ENCODE measurements at places on chromosomes 1 and 21. TPM values are rescaled to one million over a fixed set of nuclear protein-coding genes. Genes with fewer than 3 reads are reported as not detected.

- H3K4me1 ChIP-seq = no peaks in the 10 kb centered on the region
- H3K27me3 ChIP-seq = no peaks in the 10 kb centered on the region
These were observed 147.1 kb downstream of the PGBD5 start for GRCh38 chr1:230278871-230279582.

GRCh38 chr21:40886931-40887330, 40.0 kb upstream of the DSCAM start:
- no peaks in the 10 kb centered on the region for H3K36me3 ChIP-seq
- no peak overlapping the region for H3K27ac ChIP-seq
- H3K4me1 ChIP-seq = no peaks in the 10 kb centered on the region
- DNase-seq = no peak
- no peak overlapping the region for H3K4me3 ChIP-seq

DNA sequence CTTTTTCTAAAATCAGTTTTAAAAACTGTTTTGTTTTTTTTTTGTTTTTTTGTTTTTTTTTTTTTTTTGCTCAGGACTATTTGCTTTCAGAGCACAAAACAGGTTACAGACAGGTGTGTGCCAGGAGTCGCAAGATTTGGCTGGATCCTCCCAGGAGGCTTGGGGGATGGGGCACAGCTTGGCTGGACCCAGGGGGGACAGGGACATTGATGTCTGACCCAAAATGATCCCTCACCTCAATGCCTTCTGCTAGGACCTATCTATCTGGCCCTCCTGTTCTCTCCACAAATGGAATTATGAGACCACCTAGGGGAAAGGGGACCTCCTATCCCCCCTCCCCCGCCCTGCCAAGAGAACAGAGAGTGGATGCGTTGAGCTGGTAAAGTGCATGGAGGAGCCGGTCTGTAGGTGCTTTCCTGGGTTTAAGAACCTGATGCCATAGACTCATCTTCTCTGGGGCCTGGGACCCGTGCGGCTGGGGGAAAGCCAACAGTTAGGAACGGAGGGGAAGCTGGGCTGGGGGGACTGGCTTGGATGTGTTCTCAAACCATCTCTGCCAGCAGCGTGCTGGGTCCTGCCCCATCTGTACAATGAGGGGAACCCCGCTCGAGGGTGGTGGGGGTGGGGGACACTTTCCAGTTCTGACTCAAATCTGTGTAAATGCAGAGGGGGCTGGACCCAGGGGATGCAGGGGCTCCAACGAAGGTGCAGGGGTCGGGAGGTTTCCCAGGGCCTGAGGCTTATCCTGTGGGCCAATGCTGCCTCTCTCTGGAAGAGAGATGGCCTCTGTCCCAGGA, 28.9 kb downstream of the RUNX3 start:
- DNase-seq = no peak
- no peaks in the 10 kb centered on the region for H3K36me3 ChIP-seq
- no peak overlapping the region for H3K27ac ChIP-seq
- H3K4me1 ChIP-seq = peaks cover 4% of the 10 kb centered on the region
- H3K4me3 ChIP-seq = no peak overlapping the region

- H3K36me3 ChIP-seq = no peaks in the 10 kb centered on the region
- DNase-seq = no peak
- H3K4me1 ChIP-seq = no peaks in the 10 kb centered on the region
- H3K4me3 ChIP-seq = no peak overlapping the region
- no peaks in the 10 kb centered on the region for H3K27me3 ChIP-seq
- H3K27ac ChIP-seq = no peak overlapping the region
These were observed 162.1 kb downstream of the PTPRU start for GRCh38 chr1:29398431-29398830.

DNA sequence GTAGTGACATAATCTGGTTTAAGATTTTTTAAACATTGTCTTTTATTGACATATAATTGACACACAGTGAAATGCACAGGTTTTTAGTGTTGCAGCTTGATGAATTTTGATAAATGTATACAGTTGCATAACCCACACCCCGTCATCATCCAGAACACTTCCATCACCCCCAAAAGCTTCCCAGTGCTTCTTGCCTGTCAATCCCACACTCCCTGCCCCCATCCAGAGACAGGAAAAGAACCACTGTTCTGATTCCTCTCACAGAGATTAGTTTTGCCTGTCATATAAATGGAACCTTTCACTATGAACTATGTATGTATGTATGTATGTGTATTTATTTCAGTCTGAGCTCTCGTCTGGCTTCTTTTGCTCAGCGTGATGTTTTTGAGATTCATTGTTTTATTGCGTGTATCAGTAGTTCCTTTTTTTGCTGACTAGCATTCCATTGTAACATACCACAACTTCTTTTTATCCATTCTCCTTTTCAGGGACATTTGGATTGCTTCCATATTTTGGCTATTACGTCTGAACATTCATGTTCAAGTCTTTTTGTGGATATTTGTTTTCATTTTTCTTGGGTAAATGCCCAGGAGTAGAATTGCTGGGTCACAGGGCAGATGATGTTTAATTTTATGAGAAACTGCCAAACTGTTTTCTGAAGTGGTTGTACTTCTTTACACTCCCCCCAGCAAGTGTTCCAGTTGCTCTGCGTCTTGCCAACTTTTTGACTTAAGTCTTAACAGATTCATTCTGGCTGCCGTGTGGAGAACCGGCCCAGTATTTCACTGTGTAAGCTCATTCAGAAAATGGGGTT, 8.7 kb downstream of the UBIAD1 start:
- H3K4me1 ChIP-seq = peaks cover 9% of the 10 kb centered on the region
- H3K27ac ChIP-seq = no peak overlapping the region
- H3K36me3 ChIP-seq = peaks cover 12% of the 10 kb centered on the region
- no peaks in the 10 kb centered on the region for H3K27me3 ChIP-seq
- DNase-seq = peak; percentile 89

DNA sequence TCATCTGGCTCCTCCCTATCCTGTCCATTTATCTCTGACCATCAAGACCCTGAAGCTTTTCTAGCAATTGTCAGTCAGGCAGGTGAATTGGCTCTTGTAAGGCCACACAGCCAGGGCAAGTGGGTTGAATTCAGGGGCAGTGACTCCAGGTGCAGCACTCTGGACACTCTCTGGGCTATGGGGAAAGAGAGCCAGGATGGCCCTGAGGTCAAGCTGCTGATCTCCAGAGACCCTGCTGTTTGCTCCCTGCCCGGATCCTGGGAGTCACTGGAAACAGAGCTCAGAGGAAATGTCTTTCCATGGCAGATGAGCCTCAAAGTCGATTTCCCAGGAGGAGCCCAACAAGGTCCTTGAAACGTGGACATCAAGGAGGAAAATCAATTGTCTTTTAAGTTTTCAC, 184.4 kb downstream of the C1orf94 start:
- no peak overlapping the region for H3K4me3 ChIP-seq
- no peaks in the 10 kb centered on the region for H3K36me3 ChIP-seq
- H3K4me1 ChIP-seq = peaks cover under 1% of the 10 kb centered on the region
- no peaks in the 10 kb centered on the region for H3K27me3 ChIP-seq

DNA sequence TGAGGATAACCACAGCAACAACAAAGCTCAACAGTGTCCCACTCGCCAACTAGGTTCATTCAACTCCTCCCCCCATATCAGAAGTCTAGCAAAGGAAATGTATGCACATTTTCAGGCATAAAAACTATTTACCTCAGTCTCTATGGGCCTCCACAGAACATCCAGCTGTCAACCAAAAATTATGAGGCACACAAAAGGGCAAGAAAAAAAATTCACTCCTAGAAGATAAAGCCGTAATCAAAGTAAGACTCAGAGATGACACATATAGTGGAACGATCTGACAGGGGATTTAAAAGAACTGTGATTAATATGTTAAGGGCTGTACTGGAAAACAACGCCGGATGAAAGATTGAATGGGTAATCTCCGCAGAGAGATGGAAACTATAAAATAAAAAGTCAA, 158.7 kb downstream of the NTPCR start:
- no peaks in the 10 kb centered on the region for H3K36me3 ChIP-seq
- no peak overlapping the region for H3K4me3 ChIP-seq
- H3K27ac ChIP-seq = no peak overlapping the region
- H3K4me1 ChIP-seq = peaks cover 5% of the 10 kb centered on the region

The GUCA2A gene
- not detected for total RNA-seq

The LRRC38 gene
- total RNA-seq = not detected

The STIL gene
- 1.8 TPM for total RNA-seq

The SLAMF1 gene
- total RNA-seq = 2.0 TPM

The NBPF4 gene
- not detected for total RNA-seq

Measured in lung (tissue), 17 donors.